Gastrocnemius medialis (tissue), 4 donors: ENCODE measurements at places on chromosomes 4 and X. TPM values are rescaled to one million over a fixed set of nuclear protein-coding genes. Genes with fewer than 3 reads are reported as not detected.

GRCh38 chr4:158673633-158674032, 1.5 kb downstream of the ETFDH start:
- no peak overlapping the region for H3K4me3 ChIP-seq
- no peaks in the 10 kb centered on the region for H3K27me3 ChIP-seq
- H3K27ac ChIP-seq, result peak overlapping the region; percentile 99
- H3K36me3 ChIP-seq, result no peaks in the 10 kb centered on the region
- peaks cover 24% of the 10 kb centered on the region for H3K4me1 ChIP-seq

DNA sequence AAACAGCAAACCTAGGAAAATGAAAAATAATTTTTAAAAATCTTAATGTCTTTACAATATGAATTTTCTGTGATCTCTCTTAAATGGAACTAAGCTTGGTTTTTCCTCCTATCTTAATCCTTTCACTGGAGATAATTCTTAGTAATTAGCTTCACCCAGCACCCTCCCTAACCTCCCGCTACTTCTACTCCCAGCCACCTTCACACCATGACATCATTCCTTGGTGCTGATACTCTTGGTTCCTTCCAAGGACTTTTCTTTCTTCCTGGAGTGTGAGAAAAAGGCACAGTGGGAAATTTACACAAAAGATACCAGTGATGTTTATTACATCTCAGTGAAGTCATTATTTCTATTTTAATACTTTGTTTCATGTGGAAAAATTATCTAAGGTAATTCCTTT, 163.6 kb upstream of the PLAC1 start:
- H3K36me3 ChIP-seq, result no peaks in the 10 kb centered on the region
- H3K4me3 ChIP-seq, result no peak overlapping the region
- no peaks in the 10 kb centered on the region for H3K4me1 ChIP-seq
- H3K27me3 ChIP-seq, result no peaks in the 10 kb centered on the region
- H3K27ac ChIP-seq, result peak overlapping the region; percentile 40
- no peak for DNase-seq

GRCh38 chr4:8069102-8069752, 89.4 kb downstream of the ABLIM2 start:
- DNase-seq, result peak; percentile 57
- no peaks in the 10 kb centered on the region for H3K36me3 ChIP-seq
- H3K27me3 ChIP-seq, result no peaks in the 10 kb centered on the region
- H3K4me1 ChIP-seq, result peaks cover 29% of the 10 kb centered on the region
- no peak overlapping the region for H3K4me3 ChIP-seq
- H3K27ac ChIP-seq, result peak overlapping the region; percentile 91

- H3K27me3 ChIP-seq, result peaks cover 93% of the 10 kb centered on the region
- peak overlapping the region; percentile 65 for H3K4me3 ChIP-seq
- peaks cover 25% of the 10 kb centered on the region for H3K4me1 ChIP-seq
- DNase-seq, result no peak
These were observed 1.3 kb downstream of the NEUROG2 start for GRCh38 chr4:112514647-112515197.

DNA sequence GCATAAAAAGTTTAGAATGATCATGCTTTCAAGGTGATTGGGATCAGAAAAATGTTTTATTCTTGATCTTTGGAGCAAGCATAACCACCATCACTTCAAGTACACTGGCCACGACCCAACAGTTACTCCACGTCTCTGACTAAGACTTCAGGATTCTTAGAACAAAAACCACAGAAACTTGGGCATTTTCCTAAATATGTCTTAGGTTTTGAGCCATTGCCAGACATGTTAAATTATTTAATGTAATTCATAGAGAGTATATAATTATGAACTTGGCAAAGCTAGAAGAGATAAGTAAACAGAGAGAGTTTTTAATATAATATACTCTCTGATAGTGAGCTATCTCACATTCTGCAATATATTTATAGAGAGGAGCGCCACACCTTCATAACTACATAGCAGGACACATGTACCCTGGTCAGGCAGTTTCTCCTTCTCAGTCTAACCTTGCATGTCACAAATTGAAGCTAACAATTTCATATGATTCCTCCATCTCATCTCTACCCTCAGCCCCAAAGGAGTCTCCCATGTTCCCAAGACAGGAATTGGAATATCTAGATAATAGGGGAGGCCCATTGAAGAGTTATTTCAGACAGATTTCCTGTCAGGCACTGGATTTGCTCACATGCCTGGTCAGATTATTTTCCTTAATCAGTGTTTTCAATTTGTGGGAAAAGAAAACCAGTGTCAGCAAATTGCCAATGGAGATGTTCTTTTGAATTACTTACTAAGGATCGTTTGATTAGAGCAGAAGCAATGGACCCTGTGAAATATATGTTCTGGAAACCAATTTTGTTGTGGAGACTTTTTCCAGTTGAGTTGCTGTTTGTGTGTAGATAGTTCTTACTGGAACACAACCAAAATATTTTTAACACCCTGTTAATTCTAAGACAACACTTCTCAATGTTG, 61.7 kb upstream of the GUCY1A1 start:
- no peak for DNase-seq
- no peaks in the 10 kb centered on the region for H3K36me3 ChIP-seq
- H3K4me1 ChIP-seq, result no peaks in the 10 kb centered on the region
- no peak overlapping the region for H3K27ac ChIP-seq
- H3K4me3 ChIP-seq, result no peak overlapping the region

MTTP gene
- total RNA-seq, result 0.33 TPM

- no peaks in the 10 kb centered on the region for H3K36me3 ChIP-seq
- H3K4me1 ChIP-seq, result no peaks in the 10 kb centered on the region
- H3K4me3 ChIP-seq, result no peak overlapping the region
- DNase-seq, result no peak
These were observed 331.5 kb downstream of the NKX6-1 start for GRCh38 chr4:84167564-84167963.

DNA sequence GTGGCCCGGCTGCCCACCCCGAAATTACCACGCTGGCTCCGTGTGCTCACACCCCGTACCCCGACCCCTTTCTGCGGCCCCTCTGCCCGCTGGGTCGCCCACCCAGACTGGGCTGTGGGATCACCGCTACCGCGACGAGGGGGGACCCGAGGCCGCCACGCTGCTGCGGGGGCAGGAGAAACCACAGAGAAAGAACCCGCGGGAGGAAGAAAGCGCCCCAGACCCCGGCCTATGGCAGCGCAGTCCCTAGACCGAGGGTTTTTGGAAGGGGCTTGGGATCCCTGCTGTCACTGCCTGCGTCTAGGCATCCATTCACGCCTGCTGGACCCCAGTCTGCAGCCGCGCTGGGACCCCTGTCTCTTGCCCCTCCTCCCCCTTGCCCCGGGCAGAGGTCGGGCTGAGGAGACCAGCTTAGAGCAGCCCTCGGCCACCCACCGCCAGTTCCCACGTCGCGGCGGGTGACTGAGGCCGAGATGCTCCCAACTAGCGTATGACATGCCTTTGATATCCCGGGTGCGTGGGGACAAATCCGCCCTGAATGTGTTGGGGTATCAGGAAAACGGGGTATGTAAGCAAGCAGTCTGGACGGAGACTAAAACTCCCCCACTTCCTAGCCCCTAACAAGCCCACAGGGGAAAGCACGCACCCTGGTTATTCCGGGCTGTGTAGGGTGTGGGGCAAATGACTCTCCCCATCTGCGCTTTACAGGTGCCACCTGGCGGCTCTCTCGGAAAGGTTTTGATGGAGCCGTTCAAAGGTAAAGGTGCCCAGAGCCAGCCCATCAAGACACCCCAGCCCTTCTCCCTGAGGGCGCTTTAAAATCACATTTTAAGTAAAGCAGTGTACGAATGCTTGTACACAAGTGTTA, 862 bp upstream of the INPP4B start:
- no peaks in the 10 kb centered on the region for H3K27me3 ChIP-seq
- H3K4me1 ChIP-seq, result peaks cover 8% of the 10 kb centered on the region
- peak; percentile 23 for DNase-seq
- H3K4me3 ChIP-seq, result peak overlapping the region; percentile 83
- no peaks in the 10 kb centered on the region for H3K36me3 ChIP-seq

FOXR2 gene
- not detected for total RNA-seq

PAGE2B gene
- not detected for total RNA-seq

ZCCHC18 gene
- not detected for total RNA-seq

STIM2 gene
- total RNA-seq, result 7.6 TPM

FAM184B gene
- total RNA-seq, result 0.49 TPM

BMPR1B gene
- 0.92 TPM for total RNA-seq

DNA sequence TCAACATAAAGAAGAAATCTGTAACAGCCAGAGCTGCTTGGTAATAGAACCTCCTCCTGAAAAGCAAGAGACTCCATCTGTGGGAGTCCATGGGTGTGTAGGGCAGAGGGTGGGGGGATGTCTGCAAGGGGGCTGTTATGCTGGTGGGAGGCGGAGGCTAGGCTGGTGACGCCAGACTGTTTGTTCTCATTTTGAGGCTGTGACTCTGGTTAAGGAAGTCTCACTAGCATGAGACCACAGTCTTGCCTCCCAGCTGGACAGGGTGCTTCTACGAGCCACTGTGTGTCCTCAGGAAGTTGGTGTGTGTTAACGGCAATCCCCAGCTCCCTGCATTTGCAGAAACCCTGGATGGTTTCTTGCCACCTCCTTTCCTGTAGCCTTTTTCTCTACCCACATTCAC, 79.8 kb downstream of the NSUN7 start:
- H3K27ac ChIP-seq, result no peak overlapping the region
- no peaks in the 10 kb centered on the region for H3K27me3 ChIP-seq
- DNase-seq, result no peak
- peaks cover 6% of the 10 kb centered on the region for H3K36me3 ChIP-seq
- H3K4me3 ChIP-seq, result no peak overlapping the region

DNA sequence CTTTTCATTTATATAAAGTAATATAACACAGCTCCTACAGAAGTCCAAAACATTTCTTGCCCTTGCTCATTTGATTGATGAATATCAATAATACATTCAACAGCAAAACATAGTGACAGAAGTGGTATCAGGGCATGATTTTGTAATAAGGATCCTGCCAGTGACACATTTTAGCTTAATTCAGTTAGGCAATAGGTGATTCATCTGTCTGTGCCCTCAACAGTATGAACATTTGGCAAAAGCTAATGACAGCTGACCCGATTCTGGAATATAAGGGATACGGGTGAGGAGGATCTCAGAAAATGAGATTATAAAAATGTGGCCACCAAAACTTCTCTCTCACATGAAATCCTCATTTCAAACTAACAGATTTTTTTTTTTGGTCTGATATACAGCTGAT, 294.0 kb downstream of the CAMK2D start:
- peaks cover 34% of the 10 kb centered on the region for H3K4me1 ChIP-seq
- peaks cover 16% of the 10 kb centered on the region for H3K36me3 ChIP-seq
- peak overlapping the region; percentile 40 for H3K4me3 ChIP-seq
- peak overlapping the region; percentile 94 for H3K27ac ChIP-seq
- no peaks in the 10 kb centered on the region for H3K27me3 ChIP-seq

DNA sequence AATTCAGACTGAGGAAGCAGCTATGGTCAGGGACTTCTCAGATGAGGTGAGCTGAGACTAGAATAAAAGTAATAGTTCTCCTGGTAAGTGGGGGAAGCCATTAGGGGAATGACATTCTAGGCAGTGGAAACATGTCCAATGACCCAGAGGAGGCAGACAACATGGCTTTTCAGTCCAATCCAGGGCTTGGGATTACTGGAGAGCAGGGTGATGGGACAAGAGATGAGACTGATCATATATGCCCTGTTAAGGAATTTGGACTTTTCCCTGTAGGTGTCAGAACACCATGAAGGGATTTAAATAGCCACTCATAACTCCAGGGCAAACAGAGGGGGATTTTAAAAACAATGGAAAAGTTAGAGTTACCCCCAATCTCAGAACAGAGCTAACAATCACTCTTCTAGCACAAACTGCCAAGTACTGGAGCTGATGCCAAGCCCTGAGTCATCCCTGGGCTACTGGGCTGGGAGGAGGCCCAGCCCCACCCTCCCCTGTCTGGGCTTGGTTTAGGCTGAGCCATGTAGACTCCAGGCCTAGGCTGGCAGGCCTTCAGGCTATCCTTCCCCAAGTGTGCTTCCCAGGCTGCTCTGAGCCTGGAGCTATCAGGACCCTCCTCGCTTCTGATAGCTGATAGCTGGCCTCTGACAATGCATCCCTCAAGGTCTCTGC, 22.7 kb upstream of the MSN start:
- no peaks in the 10 kb centered on the region for H3K27me3 ChIP-seq
- peaks cover 4% of the 10 kb centered on the region for H3K4me1 ChIP-seq
- no peak overlapping the region for H3K4me3 ChIP-seq
- H3K27ac ChIP-seq, result peak overlapping the region; percentile 58
- H3K36me3 ChIP-seq, result no peaks in the 10 kb centered on the region

DIPK2B gene
- total RNA-seq, result 10.5 TPM

DNA sequence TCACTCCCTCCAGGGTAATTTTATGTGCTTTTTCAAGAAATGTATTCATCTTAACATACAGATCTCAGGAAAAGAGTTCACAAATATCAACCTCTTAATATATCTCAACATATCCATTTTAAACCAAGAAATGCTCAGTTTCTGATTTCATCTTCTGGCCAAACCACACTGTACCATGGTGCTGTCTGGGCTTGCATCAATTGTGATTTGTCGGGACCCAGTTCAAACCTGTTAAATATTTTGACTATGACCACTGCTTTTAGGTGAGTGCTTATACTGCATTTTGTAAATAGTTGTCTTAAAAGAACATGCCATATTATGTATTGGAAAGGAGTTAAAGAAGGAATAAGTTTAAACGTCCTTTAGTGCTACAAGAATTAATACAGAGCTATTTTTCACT, 352.1 kb downstream of the SPOCK3 start:
- no peak overlapping the region for H3K4me3 ChIP-seq
- no peaks in the 10 kb centered on the region for H3K36me3 ChIP-seq
- H3K27ac ChIP-seq, result no peak overlapping the region
- DNase-seq, result no peak

ATP1B4 gene
- total RNA-seq, result 3.3 TPM

- H3K27ac ChIP-seq, result peak overlapping the region; percentile 97
- no peak for DNase-seq
- H3K36me3 ChIP-seq, result no peaks in the 10 kb centered on the region
- H3K4me3 ChIP-seq, result peak overlapping the region; percentile 82
- H3K27me3 ChIP-seq, result no peaks in the 10 kb centered on the region
These were observed 554 bp downstream of the KLHL15 start for GRCh38 chrX:24026432-24026831.

NUDT10 gene
- total RNA-seq, result not detected

GRCh38 chrX:146581981-146582712, 227.4 kb upstream of the CXorf51B start:
- no peak for DNase-seq
- no peaks in the 10 kb centered on the region for H3K4me1 ChIP-seq
- H3K4me3 ChIP-seq, result no peak overlapping the region
- no peak overlapping the region for H3K27ac ChIP-seq
- no peaks in the 10 kb centered on the region for H3K27me3 ChIP-seq

FSTL5 gene
- total RNA-seq, result not detected

GRCh38 chr4:90349636-90350035, 222.4 kb downstream of the CCSER1 start:
- no peaks in the 10 kb centered on the region for H3K27me3 ChIP-seq
- no peaks in the 10 kb centered on the region for H3K36me3 ChIP-seq
- H3K27ac ChIP-seq, result no peak overlapping the region
- H3K4me1 ChIP-seq, result no peaks in the 10 kb centered on the region
- H3K4me3 ChIP-seq, result no peak overlapping the region

SH3TC1 gene
- 6.9 TPM for total RNA-seq
